ENCODE measurements at places on chromosomes 7 and 10. TPM values are rescaled to one million over a fixed set of nuclear protein-coding genes. Genes with fewer than 3 reads are reported as not detected.

The FAM25A gene
- total RNA-seq: not detected

The POLR2J gene
- total RNA-seq: 48.9 TPM

The CPEB3 gene
- total RNA-seq: 2.3 TPM

The TDRD1 gene
- total RNA-seq: not detected

The SLC37A3 gene
- total RNA-seq: 35.3 TPM

The GHRHR gene
- total RNA-seq: not detected

The FKBP6 gene
- total RNA-seq: not detected

The FRAT1 gene
- total RNA-seq: 3.5 TPM

The DPY19L1 gene
- 60.7 TPM for total RNA-seq

The FAM180A gene
- total RNA-seq: not detected

The RNF148 gene
- 0.83 TPM for total RNA-seq

The ARPC1B gene
- total RNA-seq: 232 TPM

The UPK3B gene
- 0.97 TPM for total RNA-seq

The HYAL4 gene
- not detected for total RNA-seq

The UBE2D1 gene
- 14.5 TPM for total RNA-seq

The PAX4 gene
- not detected for total RNA-seq

The CYP3A7 gene
- total RNA-seq: not detected

The ASB13 gene
- total RNA-seq: 7.3 TPM

The CLEC2L gene
- not detected for total RNA-seq

The IL15RA gene
- 16.1 TPM for total RNA-seq

The NRCAM gene
- total RNA-seq: 49.0 TPM

The AZGP1 gene
- total RNA-seq: not detected

The SPDYE2B gene
- not detected for total RNA-seq

The CRYGN gene
- not detected for total RNA-seq

The HEPACAM2 gene
- total RNA-seq: not detected

The TACR2 gene
- total RNA-seq: not detected

The RAMP3 gene
- total RNA-seq: not detected

The GARIN1A gene
- 3.6 TPM for total RNA-seq

The LAMB1 gene
- total RNA-seq: 703 TPM

The CAV1 gene
- total RNA-seq: 1,483 TPM

The ACSM6 gene
- not detected for total RNA-seq

The SLC13A1 gene
- total RNA-seq: not detected

The MEIG1 gene
- not detected for total RNA-seq

The GPRIN2 gene
- total RNA-seq: not detected

The RBM20 gene
- not detected for total RNA-seq

The NKX1-2 gene
- total RNA-seq: not detected

The COBL gene
- total RNA-seq: 0.11 TPM

The SYT15 gene
- total RNA-seq: 0.75 TPM
